ENCODE measurements at places on chromosomes 3 and 15. TPM values are rescaled to one million over a fixed set of nuclear protein-coding genes. Genes with fewer than 3 reads are reported as not detected.
A peak's percentile ranks its signal among the peaks of the same experiment; 100 is the strongest.

GRCh38 chr3:55283441-55283925 lies 203.6 kb downstream of the WNT5A start:
- H3K4me3 ChIP-seq, result no peak overlapping the region
- no peaks in the 10 kb centered on the region for H3K27me3 ChIP-seq
- no peaks in the 10 kb centered on the region for H3K4me1 ChIP-seq
- DNase-seq, result no peak
- no peaks in the 10 kb centered on the region for H3K36me3 ChIP-seq
- H3K27ac ChIP-seq, result no peak overlapping the region

DNA sequence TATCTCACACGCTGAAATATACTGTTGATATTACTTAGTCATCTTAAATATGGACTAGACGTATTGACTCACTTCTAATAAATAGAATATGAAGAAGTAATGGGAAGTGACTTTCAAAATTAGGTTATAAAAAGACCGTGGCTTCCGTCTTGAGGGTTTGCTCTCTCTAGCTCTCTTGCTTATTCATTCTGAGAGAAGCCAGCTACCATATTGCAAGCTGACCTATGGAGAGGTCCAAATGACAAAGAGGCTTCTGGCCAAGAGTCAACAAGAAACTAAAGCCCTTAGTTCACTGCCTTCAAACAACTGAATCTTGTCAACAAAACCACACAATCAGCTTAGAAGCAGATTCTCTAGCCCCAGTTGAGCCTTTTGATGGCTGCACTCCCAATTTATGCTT lies 46.1 kb downstream of the SLC9C1 start:
- H3K27ac ChIP-seq, result no peak overlapping the region
- H3K27me3 ChIP-seq, result no peaks in the 10 kb centered on the region
- H3K4me3 ChIP-seq, result no peak overlapping the region
- H3K36me3 ChIP-seq, result no peaks in the 10 kb centered on the region

- no peaks in the 10 kb centered on the region for H3K36me3 ChIP-seq
- no peak for DNase-seq
- peaks cover 27% of the 10 kb centered on the region for H3K27me3 ChIP-seq
These were observed 8.0 kb downstream of the LRRK1 start for GRCh38 chr15:100926971-100927756.

GRCh38 chr3:15694628-15695027 lies 93.1 kb downstream of the BTD start:
- H3K4me3 ChIP-seq, result no peak overlapping the region
- peaks cover 30% of the 10 kb centered on the region for H3K36me3 ChIP-seq
- H3K4me1 ChIP-seq, result no peaks in the 10 kb centered on the region

GRCh38 chr3:77392181-77392580 lies 352.3 kb downstream of the ROBO2 start:
- no peak overlapping the region for H3K4me3 ChIP-seq
- no peak for DNase-seq
- H3K4me1 ChIP-seq, result no peaks in the 10 kb centered on the region
- H3K27me3 ChIP-seq, result no peaks in the 10 kb centered on the region

DNA sequence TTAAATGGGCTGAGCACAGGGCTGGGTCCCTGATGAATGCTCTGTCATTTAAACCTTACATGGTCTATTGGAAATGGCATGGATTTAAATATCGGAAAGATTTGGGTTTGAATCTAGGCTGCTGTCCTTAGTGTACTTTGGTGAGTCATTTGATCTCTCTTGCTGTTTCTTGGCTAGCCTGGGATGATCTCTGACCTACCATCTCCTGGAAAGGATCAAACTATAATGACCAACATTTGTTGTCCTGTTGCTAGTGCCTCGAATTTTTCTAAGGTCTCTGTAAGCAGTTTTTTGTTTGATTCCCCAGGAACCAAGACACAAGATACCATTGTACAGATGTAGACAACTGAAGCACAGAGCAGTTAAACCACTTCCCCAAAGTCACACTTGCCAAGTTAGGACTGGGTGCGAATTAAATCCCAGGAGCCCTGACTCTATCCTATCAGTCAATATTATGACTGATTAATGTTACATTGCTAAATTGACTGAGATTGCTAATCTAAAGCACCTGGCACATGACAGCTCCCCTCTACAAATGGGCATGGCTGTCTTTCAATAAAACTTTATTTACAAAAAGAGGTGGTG lies 244.9 kb upstream of the MCTP2 start:
- H3K27me3 ChIP-seq, result no peaks in the 10 kb centered on the region
- DNase-seq, result no peak
- H3K27ac ChIP-seq, result peak overlapping the region; percentile 45
- H3K4me3 ChIP-seq, result no peak overlapping the region

DNA sequence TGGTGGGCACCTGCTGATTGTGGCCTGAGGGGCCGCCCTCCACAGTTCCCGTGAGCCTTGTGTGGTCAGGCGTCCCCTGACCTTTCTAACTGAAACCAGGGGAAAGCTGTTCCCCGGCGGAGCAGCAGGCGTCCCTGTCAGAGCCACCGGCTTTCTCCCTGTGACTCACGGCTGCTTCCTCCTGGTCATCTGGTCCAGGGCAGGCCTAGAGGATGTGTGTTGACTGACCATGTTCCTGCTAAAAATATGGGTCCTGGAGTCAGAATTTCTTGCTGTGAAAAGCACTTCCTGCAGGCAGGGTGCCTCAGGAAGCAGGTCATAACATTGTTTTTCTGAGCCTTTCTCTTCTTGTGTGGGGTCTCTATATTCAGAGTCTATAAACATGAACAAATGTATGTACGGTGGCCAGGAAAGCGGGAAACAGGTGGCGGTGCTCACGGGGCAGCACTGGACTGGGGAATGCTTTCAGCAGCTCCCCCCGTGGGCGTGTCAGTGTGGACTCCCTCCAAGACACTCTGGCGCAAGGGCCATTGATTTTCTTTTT lies 38.4 kb upstream of the CGNL1 start:
- DNase-seq, result no peak
- no peaks in the 10 kb centered on the region for H3K27me3 ChIP-seq
- H3K4me1 ChIP-seq, result no peaks in the 10 kb centered on the region

- no peak overlapping the region for H3K4me3 ChIP-seq
- DNase-seq, result no peak
- no peaks in the 10 kb centered on the region for H3K36me3 ChIP-seq
- H3K4me1 ChIP-seq, result no peaks in the 10 kb centered on the region
These were observed 1034.7 kb downstream of the FHIT start for GRCh38 chr3:60216462-60217075.

DNA sequence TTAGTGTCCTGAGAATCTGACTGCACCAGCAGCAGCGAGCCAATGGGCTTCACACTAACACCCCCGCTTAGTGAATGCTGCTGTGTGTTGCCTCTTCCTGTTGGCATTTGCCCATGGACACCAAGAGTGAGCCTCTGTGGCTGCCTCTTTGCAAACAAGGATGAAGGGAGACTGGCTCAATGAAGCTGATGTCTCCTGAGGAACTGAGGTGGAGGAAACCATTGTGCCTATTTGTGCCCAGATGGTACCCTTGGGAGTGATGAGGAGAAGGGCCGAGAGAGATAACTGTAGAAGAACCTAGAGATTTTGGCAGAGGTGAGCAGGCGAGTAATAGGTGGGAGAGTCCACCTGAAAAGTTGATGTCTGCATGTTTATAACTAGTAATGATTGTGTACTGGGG lies 51.2 kb downstream of the IL20RB start:
- H3K36me3 ChIP-seq, result no peaks in the 10 kb centered on the region
- H3K27ac ChIP-seq, result no peak overlapping the region
- no peaks in the 10 kb centered on the region for H3K4me1 ChIP-seq
- H3K4me3 ChIP-seq, result no peak overlapping the region
- no peaks in the 10 kb centered on the region for H3K27me3 ChIP-seq

DNA sequence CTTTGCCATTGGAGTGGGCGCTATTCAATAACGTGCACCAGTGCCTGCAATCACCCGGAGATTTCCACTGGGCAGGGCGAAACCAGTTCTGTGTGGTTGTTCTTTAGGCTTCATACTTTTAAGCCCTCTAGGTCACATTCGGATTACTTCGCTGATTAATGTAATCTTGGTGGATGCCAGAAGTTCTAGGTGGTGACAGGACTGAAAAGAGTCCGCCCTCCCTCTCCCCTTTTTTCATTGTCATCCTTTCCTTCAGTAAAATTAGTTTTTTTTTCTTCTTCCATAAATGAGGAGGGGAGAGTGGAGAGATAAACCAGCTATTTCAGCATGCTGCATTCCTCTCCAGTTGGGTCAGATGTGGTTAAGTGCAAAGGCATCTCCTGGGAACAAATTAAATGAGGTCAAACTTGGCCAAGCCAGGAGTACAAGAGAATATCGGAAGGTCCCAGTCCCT lies 2.3 kb upstream of the SLC2A2 start:
- no peak for DNase-seq
- H3K36me3 ChIP-seq, result no peaks in the 10 kb centered on the region
- no peaks in the 10 kb centered on the region for H3K4me1 ChIP-seq
- H3K4me3 ChIP-seq, result no peak overlapping the region

- no peaks in the 10 kb centered on the region for H3K36me3 ChIP-seq
- DNase-seq, result no peak
- no peak overlapping the region for H3K27ac ChIP-seq
- H3K27me3 ChIP-seq, result no peaks in the 10 kb centered on the region
These were observed 68.0 kb upstream of the IQSEC1 start for GRCh38 chr3:13141183-13141582.

DNA sequence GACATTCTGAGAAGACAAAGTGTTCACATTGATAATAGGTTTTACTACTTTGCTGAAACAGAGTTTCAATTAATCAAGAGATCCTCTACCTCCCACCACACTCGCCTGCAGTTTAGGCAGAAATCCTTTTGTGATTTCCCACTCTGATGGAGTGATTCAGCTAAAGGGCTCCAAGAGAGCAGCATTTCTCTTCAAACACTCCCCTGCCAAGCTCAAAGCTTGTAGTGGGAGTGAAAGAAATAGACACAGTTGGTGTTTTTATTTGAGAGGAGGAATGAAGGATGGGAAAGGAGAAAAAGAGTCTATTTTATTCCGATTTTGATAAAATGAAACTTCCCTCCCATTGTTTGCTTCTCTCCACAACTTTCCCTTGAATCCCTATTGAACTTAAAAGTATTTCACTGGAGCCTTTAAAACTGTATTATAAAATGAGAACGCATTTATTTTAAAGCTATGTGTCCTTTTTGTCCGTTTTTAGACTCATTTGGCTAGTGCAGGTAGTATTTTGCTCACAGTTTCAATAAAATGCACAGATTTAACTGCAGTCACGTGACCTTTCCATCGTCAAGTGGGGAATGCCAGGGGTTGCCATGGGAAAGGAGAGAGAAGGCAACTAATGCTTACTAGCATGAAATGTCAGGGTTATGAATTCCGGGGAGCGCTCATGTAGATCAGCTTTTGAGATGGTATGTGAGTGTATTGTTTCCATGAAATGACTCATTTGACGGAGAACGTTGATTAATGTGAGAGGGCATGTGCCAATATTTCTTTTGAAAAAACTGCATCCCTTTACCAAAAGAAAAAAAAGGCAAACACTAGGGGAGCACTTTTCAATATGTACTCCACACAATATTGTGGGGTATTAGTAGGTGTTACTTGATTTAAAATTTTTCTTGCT lies 7.7 kb upstream of the OSBPL11 start:
- no peak for DNase-seq
- no peak overlapping the region for H3K4me3 ChIP-seq
- no peak overlapping the region for H3K27ac ChIP-seq
- H3K27me3 ChIP-seq, result no peaks in the 10 kb centered on the region
- H3K36me3 ChIP-seq, result no peaks in the 10 kb centered on the region

DNA sequence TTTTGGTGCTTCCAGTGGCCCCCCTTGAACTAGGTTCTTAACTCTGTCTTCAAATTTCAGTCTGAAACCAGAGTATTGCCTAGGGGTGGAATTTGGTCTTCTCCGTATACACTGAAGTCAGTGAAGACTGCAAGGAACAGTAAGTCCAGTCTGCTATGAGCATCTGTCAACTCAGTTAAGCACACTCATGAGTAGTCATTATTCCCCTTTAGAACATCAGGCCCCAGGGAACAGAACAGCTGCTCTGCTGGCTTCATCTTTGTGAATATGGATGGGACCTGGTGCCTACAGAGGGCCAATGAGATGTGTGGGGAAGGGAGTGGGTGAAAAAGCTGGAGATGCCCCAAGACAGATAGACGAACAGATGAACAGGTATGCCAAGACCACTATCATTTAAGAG lies 85.2 kb upstream of the PRR23C start:
- no peaks in the 10 kb centered on the region for H3K36me3 ChIP-seq
- no peak overlapping the region for H3K4me3 ChIP-seq

DNA sequence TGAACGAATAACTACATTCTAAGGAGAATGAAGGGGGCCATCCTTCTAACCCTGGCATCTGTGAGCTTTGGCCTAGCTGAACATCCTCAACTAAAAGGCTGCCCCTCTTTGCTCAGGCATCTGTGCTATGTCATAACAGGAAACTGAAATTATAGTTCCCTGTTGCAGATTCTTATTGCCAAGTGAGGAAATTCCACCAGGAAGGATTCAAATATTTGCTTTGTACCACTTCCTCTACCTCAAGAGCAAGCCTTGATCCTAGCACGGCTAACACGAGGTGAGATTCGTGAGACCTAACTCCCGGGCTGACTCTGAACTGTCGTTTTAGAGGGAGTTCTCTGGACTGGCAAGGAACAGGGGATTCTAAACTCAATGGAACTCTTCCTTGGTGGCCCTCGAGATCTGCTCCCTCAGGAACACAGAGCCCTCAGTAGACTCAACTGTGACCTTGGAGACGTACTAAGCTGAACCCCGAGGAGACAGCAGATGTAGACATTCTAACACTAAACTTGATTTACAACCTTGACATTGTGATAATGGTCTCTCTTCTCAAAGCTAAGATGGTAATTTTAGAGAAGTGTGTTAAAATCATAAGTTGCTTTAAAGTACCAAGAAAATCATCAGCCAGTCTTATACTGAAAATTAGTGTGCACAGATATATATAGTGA lies 4.2 kb downstream of the SPG21 start:
- H3K36me3 ChIP-seq, result no peaks in the 10 kb centered on the region
- DNase-seq, result no peak
- no peaks in the 10 kb centered on the region for H3K27me3 ChIP-seq
- peaks cover 4% of the 10 kb centered on the region for H3K4me1 ChIP-seq

- no peak overlapping the region for H3K4me3 ChIP-seq
- H3K36me3 ChIP-seq, result no peaks in the 10 kb centered on the region
- H3K27me3 ChIP-seq, result no peaks in the 10 kb centered on the region
- no peak for DNase-seq
These were observed 23.6 kb downstream of the DUT start for GRCh38 chr15:48354694-48355303.

DNA sequence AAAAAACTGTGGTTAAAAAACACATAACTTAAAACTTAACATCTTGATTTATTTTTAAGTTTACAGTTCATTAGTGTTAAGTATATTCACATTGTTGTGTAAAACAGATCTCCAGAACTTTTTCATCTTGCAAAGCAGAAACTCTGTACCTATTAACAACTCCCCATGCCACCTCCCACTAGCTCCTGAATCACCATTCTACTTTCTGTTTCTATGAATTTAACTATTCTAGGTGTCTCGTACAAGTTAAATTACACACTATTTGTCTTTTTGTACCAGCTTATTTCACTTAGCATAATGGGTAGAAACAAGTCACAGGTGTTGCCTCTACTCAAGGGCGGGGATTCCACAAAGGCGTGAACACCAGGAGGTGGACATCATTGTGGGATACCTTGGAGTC lies 43.2 kb downstream of the CRTC3 start:
- H3K27me3 ChIP-seq, result no peaks in the 10 kb centered on the region
- peaks cover 64% of the 10 kb centered on the region for H3K4me1 ChIP-seq
- DNase-seq, result no peak
- H3K36me3 ChIP-seq, result no peaks in the 10 kb centered on the region
- H3K4me3 ChIP-seq, result no peak overlapping the region

LRRIQ4 gene
- total RNA-seq, result not detected

DUOXA2 gene
- not detected for total RNA-seq

GOLGA8N gene
- 10.6 TPM for total RNA-seq

TMEM212 gene
- total RNA-seq, result not detected

SSUH2 gene
- total RNA-seq, result not detected

COLQ gene
- 7.2 TPM for total RNA-seq

RTP1 gene
- not detected for total RNA-seq

FILIP1L gene
- 0.38 TPM for total RNA-seq
